Stimulated activated memory B cell treated with anti-CD40 and anti-IgM and Interleukin-4, amounts not matched to agents 10 μg/mL and 1 μg/mL and 100 μg/mL, for 72 hours (primary cell): ENCODE measurements at places on chromosomes 11 and 22.

DNA sequence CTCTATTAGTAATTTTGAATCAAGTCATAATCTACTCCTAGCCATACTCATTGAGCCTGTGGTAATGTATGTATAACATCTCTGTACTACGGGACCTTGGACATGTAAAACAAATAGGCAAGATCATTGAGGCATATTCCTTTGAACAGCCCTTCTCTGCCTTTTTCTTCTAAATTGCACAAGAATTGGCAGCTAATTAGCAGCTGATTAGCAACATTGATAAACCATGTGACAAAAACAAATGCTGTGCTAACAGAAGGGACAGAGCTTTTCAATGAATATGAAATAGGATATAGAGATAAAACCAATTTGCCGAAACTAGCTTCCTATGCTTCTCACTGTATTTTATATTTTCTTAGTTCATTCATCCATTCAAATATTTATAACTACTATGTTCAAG lies 1474.2 kb downstream of the FAM181B start:
- ATAC-seq, result no peak

- no peak for ATAC-seq
Measured at GRCh38 chr11:1922481-1923081, 3.1 kb downstream of the TNNT3 start.

- ATAC-seq, result no peak
Measured at GRCh38 chr11:86288776-86289507, 13.1 kb upstream of the HIKESHI start.

GRCh38 chr11:10394229-10395101 lies 60.6 kb upstream of the AMPD3 start:
- ATAC-seq, result no peak

- no peak for ATAC-seq
Measured at GRCh38 chr22:41512421-41513194, 31.7 kb downstream of the POLR3H start.

DNA sequence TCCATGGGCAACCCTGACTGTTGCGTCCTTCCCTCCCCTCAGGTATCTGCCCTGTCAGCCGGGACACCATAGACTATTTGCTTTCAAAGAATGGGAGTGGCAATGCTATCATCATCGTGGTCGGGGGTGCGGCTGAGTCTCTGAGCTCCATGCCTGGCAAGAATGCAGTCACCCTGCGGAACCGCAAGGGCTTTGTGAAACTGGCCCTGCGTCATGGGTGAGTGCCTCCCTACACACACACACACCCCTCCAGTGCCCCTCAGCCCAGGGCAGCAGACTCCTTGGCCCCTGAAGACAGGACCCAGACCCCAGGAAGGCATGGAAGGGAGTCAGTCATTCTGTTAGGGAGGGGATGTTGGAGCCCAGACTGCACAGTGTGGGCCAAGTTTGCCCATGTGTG lies 17.9 kb upstream of the UVRAG start:
- ATAC-seq, result peak; percentile 34

DNA sequence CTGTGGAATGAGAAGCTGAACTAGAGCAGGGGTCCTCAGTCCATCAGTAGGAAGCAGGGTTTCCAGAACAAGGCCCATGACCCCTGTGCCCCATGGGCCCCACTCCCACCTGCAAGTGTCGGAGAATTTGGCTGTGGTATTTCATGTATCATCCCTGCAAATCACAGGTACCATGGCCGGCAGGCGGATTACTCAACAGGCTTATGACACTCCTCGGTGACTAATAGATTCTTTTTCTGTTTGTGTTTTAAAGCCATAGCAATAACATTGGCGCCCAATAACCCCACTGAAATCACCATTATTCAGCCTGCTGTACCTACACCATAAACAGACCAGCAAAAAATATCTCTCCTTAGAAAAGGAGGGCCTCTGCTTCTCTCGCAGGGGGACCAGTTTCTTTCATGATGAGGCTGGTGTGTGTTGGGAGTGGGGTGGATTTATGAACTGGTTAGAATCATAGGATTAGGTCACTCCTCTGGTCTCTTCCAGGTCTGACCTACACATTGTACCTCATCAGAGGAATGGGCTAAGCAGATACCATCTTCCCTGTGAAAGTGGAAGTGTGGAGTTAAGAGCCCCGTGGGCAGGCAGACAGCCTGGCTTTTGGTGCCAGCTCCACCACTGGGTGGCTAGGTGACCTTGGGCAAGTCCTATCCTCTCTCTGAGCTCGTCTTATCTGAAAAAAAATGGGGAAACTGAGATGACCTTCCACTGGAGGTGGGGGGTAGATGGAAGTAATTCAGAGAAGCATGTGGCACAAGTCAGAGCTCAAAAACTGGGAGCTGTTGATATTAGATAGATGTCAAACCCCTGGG lies 60.2 kb upstream of the WNT11 start:
- no peak for ATAC-seq

DNA sequence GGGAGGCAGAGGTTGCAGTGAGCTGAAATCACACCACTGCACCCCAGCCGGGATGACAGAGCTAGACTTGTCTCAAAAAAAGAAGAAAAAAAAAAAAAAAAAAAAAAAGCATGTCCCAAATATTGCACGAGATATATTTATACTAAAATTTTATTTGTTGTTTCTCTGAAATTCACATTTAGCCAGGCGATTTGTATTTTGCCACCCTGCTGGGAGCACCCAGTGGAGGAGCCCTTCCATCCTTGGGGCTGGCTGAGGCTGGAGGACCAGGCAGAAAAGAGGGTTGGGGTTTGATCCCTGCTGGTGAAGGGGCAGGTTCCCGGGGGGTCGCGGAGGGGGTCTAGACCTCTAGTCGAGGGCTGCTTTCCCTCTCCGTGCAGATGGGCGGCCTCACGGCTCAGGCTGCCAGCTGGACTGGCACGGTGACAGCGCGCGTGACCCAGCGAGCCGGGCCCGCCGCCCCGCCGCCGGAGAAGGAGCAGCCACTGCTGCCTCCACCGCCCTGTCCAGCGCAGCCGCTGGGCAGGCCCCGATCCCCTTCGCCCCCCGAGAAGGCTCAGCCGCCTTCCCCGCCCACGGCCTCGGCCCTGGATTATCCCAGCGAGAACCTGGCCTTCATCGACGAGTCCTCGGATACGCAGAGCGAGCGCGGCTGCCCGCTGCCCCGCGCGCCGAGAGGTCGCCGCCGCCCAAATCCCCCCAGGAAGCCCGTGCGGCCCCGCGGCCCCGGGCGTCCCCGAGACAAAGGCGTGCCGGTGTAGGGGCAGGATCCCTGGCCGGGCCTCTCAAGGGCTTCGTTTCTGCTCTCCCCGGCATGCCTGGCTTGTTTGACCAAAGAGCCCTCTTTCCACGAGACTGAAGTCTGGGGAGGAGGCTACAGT lies 952 bp upstream of the CATSPERZ start:
- no peak for ATAC-seq

GRCh38 chr11:35916270-35916669 lies 27.6 kb upstream of the LDLRAD3 start:
- no peak for ATAC-seq

- no peak for ATAC-seq
Measured at GRCh38 chr11:131295986-131296385, 74.4 kb upstream of the NTM start.
